ENCODE measurements at places on chromosomes 5 and 9.

GRCh38 chr5:130116462-130116861, 212.2 kb downstream of the CHSY3 start:
- DNase-seq = no peak

GRCh38 chr5:36323926-36324781, 22.5 kb upstream of the RANBP3L start:
- DNase-seq = no peak

GRCh38 chr5:164188733-164189148, 683.3 kb downstream of the MAT2B start:
- DNase-seq = peak; percentile 30

GRCh38 chr9:122912671-122912963, 506 bp downstream of the ZBTB6 start:
- DNase-seq = no peak

GRCh38 chr9:121358751-121359150, 11.3 kb downstream of the STOM start:
- DNase-seq = no peak
